Uterus (tissue), 4 donors: ENCODE measurements at places on chromosomes 6 and 20.
A peak's percentile ranks its signal among the peaks of the same experiment; 100 is the strongest.

- H3K36me3 ChIP-seq: no peaks in the 10 kb centered on the region
- H3K4me3 ChIP-seq: no peak overlapping the region
- DNase-seq: no peak
- peak overlapping the region; percentile 85 for H3K27ac ChIP-seq
- no peaks in the 10 kb centered on the region for H3K27me3 ChIP-seq
Measured at GRCh38 chr6:43710576-43710975, 23.0 kb upstream of the MRPS18A start.

- H3K36me3 ChIP-seq: no peaks in the 10 kb centered on the region
- no peaks in the 10 kb centered on the region for H3K27me3 ChIP-seq
- no peaks in the 10 kb centered on the region for H3K4me1 ChIP-seq
Measured at GRCh38 chr6:36360241-36361054, 23.8 kb upstream of the BNIP5 start.

DNA sequence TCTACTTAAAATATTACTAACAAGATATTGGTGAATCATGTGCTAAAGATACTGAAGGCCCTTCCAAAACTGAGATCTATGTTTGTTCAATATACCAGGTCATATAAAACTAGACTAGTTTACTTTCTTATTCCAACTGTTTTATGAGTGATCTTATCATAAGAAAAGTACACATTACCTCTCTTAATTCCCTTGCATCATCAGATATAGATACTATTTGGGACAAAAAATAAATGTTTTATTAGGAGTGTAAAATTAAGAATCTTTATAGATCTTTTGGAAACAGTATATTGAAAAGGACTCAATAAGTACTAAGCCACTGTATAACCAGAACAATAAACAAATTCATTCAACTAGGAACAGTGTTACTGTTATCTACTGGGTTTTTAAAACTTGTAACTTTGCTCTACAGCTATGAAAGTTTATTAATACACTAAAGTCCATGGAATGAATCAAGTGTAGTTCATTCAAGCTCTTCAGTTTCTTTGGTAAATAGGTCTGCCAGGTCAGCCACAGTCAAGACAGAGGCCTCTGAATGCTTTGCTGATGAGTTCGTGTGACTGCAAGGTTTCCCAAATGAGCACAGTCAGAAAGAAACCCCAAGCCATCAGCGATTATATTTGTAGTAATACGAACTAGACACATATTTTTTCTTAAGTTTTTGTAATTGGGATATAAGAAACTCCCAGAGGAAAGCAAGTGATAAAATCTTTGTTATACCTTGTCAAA is 71.8 kb upstream of the FBXO30 start:
- no peak overlapping the region for H3K27ac ChIP-seq
- H3K4me3 ChIP-seq: no peak overlapping the region
- no peaks in the 10 kb centered on the region for H3K4me1 ChIP-seq
- no peak for DNase-seq
- no peaks in the 10 kb centered on the region for H3K36me3 ChIP-seq

DNA sequence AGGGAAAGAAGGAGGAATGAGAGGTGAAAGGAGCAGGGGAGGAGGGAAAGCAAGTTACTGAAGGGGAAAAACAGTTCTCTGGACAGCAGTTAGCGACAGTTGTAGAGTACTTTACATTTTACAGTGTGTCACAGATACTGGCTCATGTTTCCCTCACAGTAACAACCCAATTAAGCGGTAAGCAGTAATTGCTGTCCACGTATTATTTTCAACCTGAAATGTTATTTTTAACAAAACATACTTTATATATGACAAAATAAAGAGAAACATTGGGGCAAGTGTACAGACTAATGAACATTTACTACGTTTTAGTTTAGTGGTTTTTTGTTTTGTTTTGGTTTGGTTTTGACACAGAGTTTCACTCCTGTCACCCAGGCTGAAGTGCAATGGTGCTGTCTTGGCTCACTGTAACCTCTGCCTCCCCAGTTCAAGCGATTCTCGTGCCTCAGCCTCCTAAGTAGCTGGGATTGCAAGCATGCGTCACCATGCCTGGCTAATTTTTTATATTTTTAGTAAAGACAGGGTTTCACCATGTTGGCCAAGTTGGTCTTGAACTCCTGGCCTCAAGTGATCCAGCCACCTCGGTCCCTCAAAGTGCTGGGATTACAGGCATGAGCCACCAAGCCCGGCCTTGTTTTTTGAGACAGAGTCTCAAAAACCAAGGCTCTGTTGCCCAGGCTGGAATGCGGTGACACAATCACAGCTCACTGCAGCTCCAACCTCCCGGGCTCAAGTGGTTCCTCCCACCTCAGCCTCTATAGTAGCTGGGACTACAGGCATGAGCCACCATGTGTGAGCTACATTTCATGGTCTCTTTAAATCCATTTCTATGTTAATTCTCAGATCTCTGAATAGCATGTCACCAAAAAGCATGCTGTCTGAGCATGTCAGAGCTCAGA is 22.6 kb upstream of the BTN3A2 start:
- no peak for DNase-seq
- no peak overlapping the region for H3K4me3 ChIP-seq
- no peaks in the 10 kb centered on the region for H3K36me3 ChIP-seq
- H3K27me3 ChIP-seq: no peaks in the 10 kb centered on the region
- H3K4me1 ChIP-seq: no peaks in the 10 kb centered on the region
- H3K27ac ChIP-seq: no peak overlapping the region

GRCh38 chr6:81753711-81754577 is 1.5 kb upstream of the TENT5A start:
- H3K27me3 ChIP-seq: no peaks in the 10 kb centered on the region
- peak overlapping the region; percentile 98 for H3K27ac ChIP-seq
- H3K36me3 ChIP-seq: no peaks in the 10 kb centered on the region
- H3K4me1 ChIP-seq: no peaks in the 10 kb centered on the region
- DNase-seq: peak; percentile 90
- peak overlapping the region; percentile 90 for H3K4me3 ChIP-seq

DNA sequence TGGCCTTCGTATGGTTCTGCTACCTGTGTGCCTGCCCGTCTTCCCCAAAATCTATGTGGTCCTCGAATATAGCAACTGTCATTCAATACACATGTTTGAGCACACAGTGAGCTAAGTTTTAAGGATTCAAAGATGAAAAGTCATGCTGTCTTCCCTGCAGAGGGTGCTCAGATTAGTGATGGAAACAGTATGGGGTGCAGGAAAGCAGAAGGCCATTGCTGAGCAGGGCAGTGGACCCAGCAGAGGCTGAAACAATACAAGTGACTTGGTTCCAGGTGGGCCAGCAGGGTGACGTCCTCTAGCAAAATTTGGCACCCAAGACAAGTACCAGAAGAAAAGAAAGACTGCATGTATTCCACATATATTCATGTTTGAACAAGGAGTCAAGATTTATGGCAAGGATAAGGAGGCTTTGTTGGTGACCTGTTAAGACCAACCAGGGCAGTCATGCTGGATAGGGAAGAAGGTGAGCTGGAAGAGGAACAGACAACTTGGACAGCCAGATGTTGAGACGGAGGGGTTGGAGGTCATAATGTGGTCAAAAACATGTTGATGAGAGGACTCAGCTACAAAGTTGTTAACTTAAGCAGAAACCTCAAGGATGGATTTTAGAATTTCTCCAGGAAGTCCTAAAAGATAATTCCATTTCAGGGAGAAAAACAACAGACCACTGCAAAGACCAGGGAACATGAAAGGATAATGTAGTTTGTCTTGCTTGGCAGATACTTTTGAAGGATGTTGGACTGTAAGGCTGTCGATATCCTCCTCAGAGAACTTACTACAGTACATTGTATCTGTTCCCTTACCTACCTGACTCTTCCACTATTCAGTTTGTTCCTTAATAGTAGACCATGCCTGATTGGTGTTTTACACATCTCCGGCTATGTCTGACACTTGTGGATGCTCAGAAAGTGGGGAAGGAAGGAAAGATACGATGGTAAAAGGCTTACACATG is 2.5 kb downstream of the HLA-DQA1 start:
- H3K4me3 ChIP-seq: no peak overlapping the region
- H3K4me1 ChIP-seq: no peaks in the 10 kb centered on the region
- no peak for DNase-seq
- no peaks in the 10 kb centered on the region for H3K36me3 ChIP-seq

GRCh38 chr6:28945349-28945748 is 21.6 kb upstream of the TRIM27 start:
- H3K36me3 ChIP-seq: no peaks in the 10 kb centered on the region
- H3K27me3 ChIP-seq: no peaks in the 10 kb centered on the region
- no peaks in the 10 kb centered on the region for H3K4me1 ChIP-seq
- H3K27ac ChIP-seq: no peak overlapping the region

- no peaks in the 10 kb centered on the region for H3K36me3 ChIP-seq
- H3K27me3 ChIP-seq: no peaks in the 10 kb centered on the region
- no peak for DNase-seq
- no peak overlapping the region for H3K4me3 ChIP-seq
Measured at GRCh38 chr6:84411060-84411629, 183.7 kb upstream of the CEP162 start.

- no peak for DNase-seq
- no peak overlapping the region for H3K27ac ChIP-seq
- H3K36me3 ChIP-seq: no peaks in the 10 kb centered on the region
Measured at GRCh38 chr6:144715344-144715743, 430.2 kb downstream of the UTRN start.

GRCh38 chr6:158798311-158798710 is 20.9 kb downstream of the EZR start:
- no peaks in the 10 kb centered on the region for H3K27me3 ChIP-seq
- no peak overlapping the region for H3K27ac ChIP-seq
- no peak for DNase-seq

- no peaks in the 10 kb centered on the region for H3K27me3 ChIP-seq
- H3K4me1 ChIP-seq: no peaks in the 10 kb centered on the region
- no peak overlapping the region for H3K4me3 ChIP-seq
- H3K36me3 ChIP-seq: no peaks in the 10 kb centered on the region
- no peak overlapping the region for H3K27ac ChIP-seq
Measured at GRCh38 chr6:47302043-47302442, 7.7 kb downstream of the TNFRSF21 start.

GRCh38 chr6:15854826-15855710 is 192.2 kb upstream of the DTNBP1 start:
- H3K36me3 ChIP-seq: no peaks in the 10 kb centered on the region
- no peak for DNase-seq
- H3K27me3 ChIP-seq: no peaks in the 10 kb centered on the region

GRCh38 chr6:29442719-29443118 is 3.6 kb downstream of the OR10C1 start:
- H3K4me3 ChIP-seq: no peak overlapping the region
- H3K27me3 ChIP-seq: no peaks in the 10 kb centered on the region
- no peak for DNase-seq
- H3K36me3 ChIP-seq: no peaks in the 10 kb centered on the region
- no peak overlapping the region for H3K27ac ChIP-seq

DNA sequence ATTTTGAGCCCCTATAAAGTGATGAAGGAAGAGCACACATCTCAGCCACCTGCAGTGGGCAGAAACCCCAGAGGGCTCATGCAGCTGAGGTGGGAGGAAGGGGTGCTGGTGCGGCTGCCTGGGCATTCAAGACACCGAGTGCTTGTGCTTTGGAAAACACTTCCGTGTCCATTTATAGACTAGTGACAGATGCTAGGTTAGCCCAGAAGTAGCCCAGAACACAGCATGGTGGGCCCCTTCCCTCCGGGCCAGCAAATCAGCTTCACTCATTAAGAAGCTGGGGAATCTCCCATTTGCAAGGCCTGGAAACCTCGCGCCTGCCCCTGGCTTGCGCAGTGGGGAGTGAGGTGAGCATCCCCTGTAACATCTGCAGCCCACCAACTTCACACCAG is 12.9 kb downstream of the BEND3 start:
- H3K27me3 ChIP-seq: no peaks in the 10 kb centered on the region
- no peaks in the 10 kb centered on the region for H3K4me1 ChIP-seq
- H3K4me3 ChIP-seq: no peak overlapping the region
- H3K36me3 ChIP-seq: no peaks in the 10 kb centered on the region

GRCh38 chr20:51156041-51156982 is 133.4 kb upstream of the KCNG1 start:
- peak; percentile 33 for DNase-seq
- H3K4me1 ChIP-seq: no peaks in the 10 kb centered on the region
- H3K36me3 ChIP-seq: no peaks in the 10 kb centered on the region
- no peaks in the 10 kb centered on the region for H3K27me3 ChIP-seq
- no peak overlapping the region for H3K4me3 ChIP-seq

DNA sequence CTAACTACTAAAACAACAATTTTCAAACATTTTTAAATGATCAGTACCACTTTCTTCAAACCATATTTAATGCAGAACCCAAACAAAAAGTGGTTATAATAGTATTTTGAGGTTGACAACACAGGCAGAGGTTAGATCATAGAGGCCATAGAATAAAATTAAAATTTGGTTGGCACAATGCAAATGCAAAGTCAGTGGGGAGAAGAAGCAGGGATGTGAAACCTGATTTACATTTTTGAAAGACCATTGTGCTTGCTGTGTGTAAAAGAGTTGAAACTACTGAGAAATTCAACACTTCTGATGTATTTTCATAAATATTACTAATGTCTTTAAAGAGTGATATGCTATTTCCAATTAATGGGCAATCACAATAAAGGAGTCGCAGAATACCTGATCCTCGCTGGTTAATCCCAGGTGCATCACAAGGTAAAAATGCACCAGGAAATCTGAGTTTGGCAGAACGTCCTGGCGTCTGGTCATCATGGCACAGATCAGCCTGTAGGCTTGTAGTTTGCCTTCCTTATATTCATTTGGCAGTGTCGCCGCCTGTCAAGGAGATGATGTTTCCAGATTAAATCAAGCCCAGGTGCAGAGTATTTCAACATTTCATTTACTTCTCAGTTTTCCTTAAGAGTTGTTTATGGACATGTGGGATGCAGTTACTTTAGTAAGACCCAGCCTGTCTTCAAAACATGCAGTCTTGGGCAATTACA is 141.2 kb downstream of the RALGAPA2 start:
- H3K4me3 ChIP-seq: no peak overlapping the region
- H3K27me3 ChIP-seq: no peaks in the 10 kb centered on the region
- H3K4me1 ChIP-seq: no peaks in the 10 kb centered on the region
- no peak for DNase-seq

- no peaks in the 10 kb centered on the region for H3K4me1 ChIP-seq
- H3K27ac ChIP-seq: no peak overlapping the region
- H3K36me3 ChIP-seq: no peaks in the 10 kb centered on the region
Measured at GRCh38 chr6:158780246-158780884, 38.8 kb downstream of the EZR start.

DNA sequence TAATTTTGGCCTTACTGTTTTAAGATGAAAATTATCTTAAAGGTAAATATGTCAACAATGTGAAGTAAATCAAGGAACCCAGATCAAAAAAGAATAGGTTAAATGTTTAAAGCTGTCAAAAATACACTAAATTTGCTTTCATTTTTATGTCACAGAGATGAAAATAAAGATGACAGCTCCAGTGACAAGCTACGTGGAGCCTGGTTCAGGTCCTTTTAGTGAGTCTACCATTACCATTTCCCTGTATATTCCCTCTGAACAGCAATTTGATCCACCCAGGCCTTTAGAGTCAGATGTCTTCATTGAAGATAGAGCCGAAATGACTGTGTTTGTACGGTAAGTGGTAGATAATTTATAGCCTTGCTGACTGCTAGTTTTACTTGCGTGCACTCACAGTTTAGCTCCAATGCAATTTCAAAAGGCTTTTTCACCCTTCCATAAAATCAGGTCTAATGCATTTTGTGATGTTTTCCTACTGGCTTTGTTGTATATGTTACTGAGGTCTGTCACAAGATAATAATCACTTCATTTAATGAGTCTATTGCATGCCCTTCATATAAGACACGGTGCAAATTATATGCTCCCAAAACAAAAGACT is 1.9 kb downstream of the HEBP2 start:
- H3K27ac ChIP-seq: no peak overlapping the region
- DNase-seq: no peak
- H3K4me3 ChIP-seq: no peak overlapping the region
